ENCODE measurements at places on chromosomes 16 and 17. TPM values are rescaled to one million over a fixed set of nuclear protein-coding genes. Genes with fewer than 3 reads are reported as not detected.

GRCh38 chr17:80742091-80742490, 197.5 kb downstream of the RPTOR start:
- DNase-seq = no peak

GRCh38 chr16:52537516-52537915, 9.4 kb downstream of the TOX3 start:
- DNase-seq = no peak

The NUDT16L1 gene
- total RNA-seq = 42.7 TPM

The TPSAB1 gene
- not detected for total RNA-seq

The TNP2 gene
- total RNA-seq = not detected

Data from activated naive CD8-positive, alpha-beta T cell treated with anti-CD3 and anti-CD28 coated beads, Interleukin-2, amount 10 ng/mL, durations not matched to agents 7 days and 5 days (primary cell).